ENCODE measurements at places on chromosomes 2 and 18. TPM values are rescaled to one million over a fixed set of nuclear protein-coding genes. Genes with fewer than 3 reads are reported as not detected.

Gene C2orf42
- 5.6 TPM for polyA plus RNA-seq

Gene SRD5A2
- under 0.01 TPM for polyA plus RNA-seq

GRCh38 chr2:69946351-69947324, 14.8 kb downstream of the ASPRV1 start:
- DNase-seq: no peak

- no peak for DNase-seq
These were observed 112.6 kb downstream of the TMEFF2 start for GRCh38 chr2:192082121-192082520.

DNA sequence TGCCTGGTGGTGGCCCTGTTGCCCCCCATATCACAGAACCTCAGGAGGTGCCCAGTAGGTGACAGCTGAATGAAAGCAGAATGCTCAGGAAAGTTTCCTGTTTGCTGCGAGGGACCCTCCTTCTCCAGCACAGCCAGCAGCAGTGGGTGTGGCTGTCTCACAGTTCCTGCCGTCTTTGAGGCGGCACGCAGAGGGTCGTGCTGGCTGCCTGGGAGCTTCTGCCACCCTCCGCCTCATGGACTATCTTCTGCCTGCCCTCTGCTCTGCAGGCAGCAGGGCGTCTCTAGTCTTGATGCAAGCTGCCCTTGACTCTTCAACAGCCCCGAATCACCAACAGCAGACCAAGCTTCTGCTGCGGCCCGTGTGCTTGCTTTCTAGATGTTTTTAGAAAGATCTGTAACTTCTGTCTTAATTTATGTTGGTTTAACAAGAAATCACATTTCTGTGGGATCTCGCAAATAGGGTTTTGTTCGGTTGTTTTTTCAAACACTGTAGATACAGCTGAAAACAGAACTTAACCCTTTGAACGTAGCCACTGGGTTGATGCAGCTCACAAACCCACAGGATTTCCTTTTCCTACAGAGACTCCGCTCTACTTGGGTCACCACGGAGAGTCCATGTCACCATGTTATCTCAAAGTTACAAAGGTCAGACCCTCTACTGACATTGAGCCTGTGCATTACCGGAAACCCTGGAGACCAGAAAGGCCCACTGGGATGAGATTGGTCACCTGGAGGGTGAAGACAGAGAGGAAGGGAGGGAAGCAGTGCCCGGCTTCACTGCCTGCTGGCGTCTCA, 144.9 kb downstream of the ACOXL start:
- no peak for DNase-seq

DNA sequence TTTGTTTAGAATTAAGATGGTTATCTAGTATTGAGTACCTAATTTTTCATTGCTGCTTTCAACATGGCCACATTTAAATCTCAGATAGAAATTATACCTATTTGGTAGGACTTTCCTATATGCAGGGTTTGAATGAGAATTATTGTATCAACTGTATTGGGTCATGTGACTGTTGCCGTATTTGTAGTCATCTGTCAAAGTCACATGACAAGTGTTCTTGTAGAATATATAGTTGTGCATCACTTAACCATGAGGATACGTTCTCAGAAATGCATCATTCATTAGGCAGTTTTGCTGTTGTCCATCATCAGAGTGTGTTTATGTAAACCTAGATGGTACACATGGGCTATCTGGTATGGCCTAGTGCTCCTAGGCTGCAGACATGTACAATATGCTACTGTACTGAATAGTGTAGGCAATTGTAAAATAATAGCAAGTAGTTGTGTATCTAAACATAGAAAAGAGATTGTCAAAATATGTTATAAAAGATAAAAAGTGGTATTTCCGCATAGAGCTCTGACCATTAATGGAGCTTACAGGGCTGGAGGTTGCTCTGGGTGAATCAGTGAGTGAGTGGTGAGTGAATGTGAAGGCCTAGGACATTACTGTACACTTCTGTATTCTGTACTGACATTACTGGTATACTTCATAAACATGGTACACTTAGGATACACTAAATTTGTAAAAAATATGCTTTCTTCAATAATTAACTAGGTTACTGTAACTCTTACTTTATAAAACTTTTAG, 123.7 kb downstream of the MAP4K4 start:
- DNase-seq: no peak

Measured in heart right ventricle (tissue), 16 donors.